Lung (tissue), 17 donors: ENCODE measurements at places on chromosomes 2 and 18. TPM values are rescaled to one million over a fixed set of nuclear protein-coding genes. Genes with fewer than 3 reads are reported as not detected.

Gene RBKS
- 5.1 TPM for total RNA-seq

- H3K36me3 ChIP-seq: no peaks in the 10 kb centered on the region
- no peaks in the 10 kb centered on the region for H3K27me3 ChIP-seq
- no peak overlapping the region for H3K4me3 ChIP-seq
- no peaks in the 10 kb centered on the region for H3K4me1 ChIP-seq
- H3K27ac ChIP-seq: no peak overlapping the region
These were observed 53.7 kb upstream of the SLC4A10 start for GRCh38 chr2:161570424-161571050.

DNA sequence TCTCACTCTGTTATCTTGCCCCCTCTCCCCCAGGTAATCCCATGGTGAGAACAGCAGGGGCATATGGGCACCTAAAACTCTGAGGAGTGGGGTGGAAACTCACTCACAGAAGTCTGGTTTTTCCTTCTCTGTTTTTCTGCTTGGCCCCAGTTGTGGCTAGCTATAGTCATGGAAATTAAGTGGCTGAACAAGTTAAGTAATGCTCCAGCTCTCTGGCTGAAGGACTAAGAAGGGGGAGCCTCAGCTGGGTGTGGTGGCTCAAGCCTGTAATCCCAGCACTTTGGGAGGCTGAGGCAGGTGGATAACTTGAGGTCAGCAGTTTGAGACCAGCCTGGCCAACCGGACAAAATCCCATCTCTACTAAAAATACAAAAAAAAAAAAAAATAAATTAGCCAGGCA is 261.0 kb downstream of the TPGS2 start:
- no peak for DNase-seq
- no peak overlapping the region for H3K27ac ChIP-seq
- no peaks in the 10 kb centered on the region for H3K4me1 ChIP-seq
- H3K27me3 ChIP-seq: no peaks in the 10 kb centered on the region
- no peak overlapping the region for H3K4me3 ChIP-seq
- H3K36me3 ChIP-seq: no peaks in the 10 kb centered on the region

- no peaks in the 10 kb centered on the region for H3K36me3 ChIP-seq
- H3K4me3 ChIP-seq: no peak overlapping the region
- peaks cover 1% of the 10 kb centered on the region for H3K4me1 ChIP-seq
- DNase-seq: no peak
These were observed 221.1 kb upstream of the NRP2 start for GRCh38 chr2:205461169-205461568.

DNA sequence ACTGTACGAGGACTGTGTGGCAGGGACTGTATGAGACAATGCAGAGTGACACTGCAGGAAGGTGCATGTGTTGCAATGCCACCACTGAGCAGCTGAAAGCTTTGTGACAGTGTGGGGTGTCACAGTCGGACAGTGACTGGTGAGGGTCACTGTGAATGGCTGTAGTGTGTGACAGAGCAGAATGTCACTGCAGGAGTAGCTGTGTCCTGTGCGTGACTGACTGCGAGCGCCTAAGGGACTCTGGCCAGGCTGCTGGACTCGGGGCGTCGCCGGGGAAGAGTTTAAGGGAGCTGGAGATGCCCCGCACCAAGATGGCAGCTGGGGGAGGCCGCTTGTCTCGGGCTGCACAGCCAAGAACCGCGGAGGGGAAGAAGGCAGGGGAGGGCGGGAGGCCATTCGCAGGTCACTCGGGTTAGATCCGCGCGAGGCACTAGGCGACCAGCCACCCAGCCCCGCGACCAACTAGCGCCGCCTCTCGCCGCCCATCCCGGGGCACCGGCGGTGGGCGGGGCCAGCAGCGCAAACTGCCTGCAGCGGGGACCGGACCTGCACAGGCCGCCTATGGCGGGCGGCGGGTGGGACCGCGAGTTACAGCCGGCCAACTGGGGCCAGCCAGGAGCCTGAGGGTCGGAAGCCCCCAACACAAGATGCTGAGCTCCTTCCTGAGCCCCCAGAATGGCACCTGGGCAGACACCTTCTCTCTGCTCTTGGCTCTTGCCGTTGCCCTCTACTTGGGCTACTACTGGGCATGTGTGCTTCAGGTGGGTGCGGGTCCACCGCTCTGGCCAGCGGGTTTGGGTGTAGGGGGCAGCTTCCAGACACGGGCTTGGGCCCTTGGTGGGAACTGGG is at the start of gene ABHD1:
Gene ABHD1, plus strand, starts transcription at position 514 of the 849 bp plus-strand sequence. Its CDS starts 134 bp downstream, at position 648.
- H3K27ac ChIP-seq: peak within 1 kb of the TSS; percentile 71
- H3K27me3 ChIP-seq: peaks cover 19% of the 10 kb centered on the region
- H3K4me1 ChIP-seq: peaks cover 13% of the 10 kb centered on the region
- peak; percentile 50 for DNase-seq
- no peaks in the 10 kb centered on the region for H3K36me3 ChIP-seq

Gene SULT1C4
- 4.3 TPM for total RNA-seq

DNA sequence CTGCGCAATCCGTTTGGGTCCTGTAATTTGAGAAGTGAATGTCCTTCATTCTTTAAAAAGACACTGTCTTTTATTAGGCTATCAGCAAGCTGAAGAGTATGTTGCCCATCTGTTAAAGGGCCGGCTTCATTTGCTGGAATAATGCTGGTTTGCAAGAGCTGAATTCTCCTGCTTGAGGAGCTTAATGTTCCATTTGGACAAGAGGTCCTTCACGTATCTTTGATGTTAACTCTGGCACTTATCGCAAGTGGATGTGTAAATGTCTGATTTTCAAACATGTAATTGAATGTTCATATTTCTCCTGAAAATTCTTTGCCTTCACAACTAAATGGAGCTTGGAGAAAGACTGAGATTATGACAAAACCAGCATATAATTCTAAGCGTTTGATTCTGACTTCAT is 280.8 kb upstream of the NRP2 start:
- H3K36me3 ChIP-seq: no peaks in the 10 kb centered on the region
- peak; percentile 66 for DNase-seq
- H3K4me1 ChIP-seq: no peaks in the 10 kb centered on the region
- H3K27me3 ChIP-seq: peaks cover 36% of the 10 kb centered on the region

Gene MEIS1
- 158 TPM for total RNA-seq

GRCh38 chr2:137187216-137187615 is 421.9 kb downstream of the THSD7B start:
- no peaks in the 10 kb centered on the region for H3K27me3 ChIP-seq
- H3K4me1 ChIP-seq: no peaks in the 10 kb centered on the region
- no peak overlapping the region for H3K27ac ChIP-seq
- H3K4me3 ChIP-seq: no peak overlapping the region

DNA sequence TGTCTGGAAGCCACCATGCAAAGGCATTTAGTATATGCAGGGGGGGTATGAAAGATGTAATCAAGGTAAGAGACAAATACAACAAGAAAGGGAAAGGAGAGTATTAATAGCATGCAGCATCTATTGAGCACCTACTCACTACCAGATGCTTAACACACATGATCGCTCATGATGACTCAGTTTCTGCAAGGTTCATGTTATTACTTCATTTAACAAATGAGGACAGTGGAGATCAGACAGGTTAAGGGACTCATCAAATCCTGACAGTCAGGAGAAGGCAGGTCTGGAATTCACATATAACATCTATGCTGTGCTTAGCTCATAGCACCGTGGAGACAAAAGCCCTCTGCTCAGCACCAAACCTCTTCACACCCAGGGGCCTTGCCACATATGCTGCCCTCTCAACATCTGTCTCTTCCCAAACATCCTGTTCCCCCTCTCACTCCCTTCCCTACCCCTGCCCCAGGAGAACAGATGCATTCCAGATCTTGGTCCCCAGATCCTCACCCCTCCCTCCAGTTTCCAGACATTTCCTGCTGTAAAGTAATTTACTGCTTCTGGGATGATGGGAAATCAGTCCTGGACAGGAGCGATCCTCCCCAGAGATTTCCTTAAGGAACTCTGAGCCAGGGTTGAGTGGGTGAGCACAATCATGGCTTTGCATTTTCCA is 155.3 kb downstream of the ANTXR1 start:
- no peak overlapping the region for H3K27ac ChIP-seq
- H3K4me1 ChIP-seq: peaks cover 13% of the 10 kb centered on the region
- H3K27me3 ChIP-seq: no peaks in the 10 kb centered on the region
- DNase-seq: no peak

GRCh38 chr2:238425979-238426567 is 654 bp upstream of the ASB1 start:
- peak; percentile 53 for DNase-seq
- peaks cover 3% of the 10 kb centered on the region for H3K4me1 ChIP-seq
- H3K27me3 ChIP-seq: no peaks in the 10 kb centered on the region
- peak overlapping the region; percentile 92 for H3K4me3 ChIP-seq

- no peaks in the 10 kb centered on the region for H3K36me3 ChIP-seq
- H3K27me3 ChIP-seq: peaks cover 5% of the 10 kb centered on the region
- H3K27ac ChIP-seq: no peak overlapping the region
- no peak for DNase-seq
- H3K4me1 ChIP-seq: peaks cover under 1% of the 10 kb centered on the region
These were observed 160.1 kb downstream of the TWIST2 start for GRCh38 chr2:239008004-239008403.

DNA sequence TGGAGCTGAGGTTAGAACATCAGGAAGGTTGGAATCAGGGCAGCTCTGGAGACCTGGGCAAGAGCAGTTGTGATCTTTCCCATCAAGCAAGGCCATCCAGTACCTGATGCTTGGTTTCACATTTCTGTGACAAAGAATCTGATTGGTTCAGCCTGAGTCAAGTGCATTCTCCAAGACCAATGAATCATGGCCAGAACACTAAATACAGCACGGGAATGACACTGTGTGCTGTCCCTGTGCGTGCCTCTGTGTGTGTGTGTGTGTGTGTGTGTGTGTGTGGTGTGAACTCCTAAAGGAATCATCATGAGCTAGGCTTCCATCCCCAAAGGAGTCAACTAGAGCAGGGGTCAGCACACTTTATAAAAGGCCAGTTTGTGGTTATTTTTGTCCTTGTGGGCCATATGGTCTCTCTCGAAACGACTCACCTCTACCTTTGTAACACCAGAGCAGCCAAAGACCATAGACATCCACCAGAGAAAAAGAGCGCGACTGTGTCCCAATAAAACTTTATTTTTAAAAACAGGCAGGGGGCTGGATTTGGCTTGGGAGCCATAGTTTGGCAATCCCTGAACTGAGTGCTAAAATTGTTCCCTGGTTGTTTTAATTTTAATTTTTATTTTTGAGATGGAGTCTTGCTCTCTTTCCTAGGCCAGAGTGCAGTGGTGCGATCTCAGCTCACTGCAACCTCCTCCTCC is 99.7 kb downstream of the INHBB start:
- peaks cover 22% of the 10 kb centered on the region for H3K27me3 ChIP-seq
- no peaks in the 10 kb centered on the region for H3K36me3 ChIP-seq
- H3K4me1 ChIP-seq: peaks cover 2% of the 10 kb centered on the region
- no peak for DNase-seq
- no peak overlapping the region for H3K27ac ChIP-seq

DNA sequence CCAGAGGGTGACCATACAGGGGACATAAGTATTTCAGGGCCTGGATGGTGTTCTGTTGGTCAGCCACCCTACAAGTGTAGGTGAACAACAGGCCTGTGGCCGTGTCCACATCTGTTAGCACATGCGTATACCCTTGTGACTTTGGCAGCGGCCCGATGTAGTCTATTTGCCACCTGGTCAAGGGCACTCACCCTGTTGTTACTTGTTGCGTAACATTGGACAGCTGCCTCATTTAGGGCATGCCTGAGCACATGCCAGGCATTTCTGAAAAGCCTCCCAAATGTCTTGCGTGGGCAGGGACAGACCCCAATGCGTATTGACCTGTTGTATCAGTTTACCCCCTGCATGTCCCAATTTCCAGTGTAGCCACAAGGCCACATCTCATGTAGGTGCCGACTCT is 235.0 kb downstream of the MBD5 start:
- no peaks in the 10 kb centered on the region for H3K36me3 ChIP-seq
- H3K4me1 ChIP-seq: no peaks in the 10 kb centered on the region
- H3K27ac ChIP-seq: no peak overlapping the region
- no peak for DNase-seq
- no peaks in the 10 kb centered on the region for H3K27me3 ChIP-seq
- no peak overlapping the region for H3K4me3 ChIP-seq

- H3K4me3 ChIP-seq: no peak overlapping the region
- no peak overlapping the region for H3K27ac ChIP-seq
- peaks cover 2% of the 10 kb centered on the region for H3K4me1 ChIP-seq
- DNase-seq: no peak
- H3K27me3 ChIP-seq: no peaks in the 10 kb centered on the region
These were observed 6.0 kb downstream of the ANKMY1 start for GRCh38 chr2:240551811-240552210.

DNA sequence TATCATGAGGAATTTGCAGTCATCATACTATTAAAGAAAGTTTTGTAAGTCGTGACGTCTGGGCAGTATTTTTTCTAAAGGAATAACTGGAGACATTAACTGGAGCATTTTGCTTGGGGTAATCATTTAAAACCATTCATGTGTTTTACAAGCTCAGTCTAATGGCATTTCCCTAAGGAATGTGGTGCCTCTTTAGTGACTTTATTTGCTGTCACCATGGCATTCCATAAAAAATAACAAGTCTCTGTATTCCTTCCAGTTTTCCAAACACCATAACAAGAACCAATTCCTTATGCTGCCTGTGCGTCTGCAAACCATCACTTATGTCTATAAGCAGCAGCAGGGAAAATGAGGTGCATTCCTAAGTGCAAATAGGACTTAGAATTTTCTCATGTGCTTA is 82.8 kb downstream of the EPB41L3 start:
- H3K36me3 ChIP-seq: no peaks in the 10 kb centered on the region
- no peak for DNase-seq
- H3K27me3 ChIP-seq: no peaks in the 10 kb centered on the region
- H3K4me1 ChIP-seq: no peaks in the 10 kb centered on the region
- no peak overlapping the region for H3K27ac ChIP-seq
- H3K4me3 ChIP-seq: no peak overlapping the region

- H3K27ac ChIP-seq: no peak overlapping the region
- H3K4me1 ChIP-seq: no peaks in the 10 kb centered on the region
- peaks cover 12% of the 10 kb centered on the region for H3K36me3 ChIP-seq
- peak; percentile 10 for DNase-seq
- H3K27me3 ChIP-seq: no peaks in the 10 kb centered on the region
These were observed 11.3 kb downstream of the GFPT1 start for GRCh38 chr2:69375494-69376353.

- no peaks in the 10 kb centered on the region for H3K27me3 ChIP-seq
- H3K27ac ChIP-seq: no peak overlapping the region
- H3K4me3 ChIP-seq: no peak overlapping the region
- H3K36me3 ChIP-seq: no peaks in the 10 kb centered on the region
- no peaks in the 10 kb centered on the region for H3K4me1 ChIP-seq
- DNase-seq: peak; percentile 70
These were observed 11.7 kb downstream of the LYPD6B start for GRCh38 chr2:149050188-149050587.

Gene LHCGR
- total RNA-seq: 0.12 TPM
